ENCODE measurements at places on chromosomes 5 and 9.

GRCh38 chr9:95726756-95727155, 148.7 kb upstream of the ERCC6L2 start:
- DNase-seq, result no peak

DNA sequence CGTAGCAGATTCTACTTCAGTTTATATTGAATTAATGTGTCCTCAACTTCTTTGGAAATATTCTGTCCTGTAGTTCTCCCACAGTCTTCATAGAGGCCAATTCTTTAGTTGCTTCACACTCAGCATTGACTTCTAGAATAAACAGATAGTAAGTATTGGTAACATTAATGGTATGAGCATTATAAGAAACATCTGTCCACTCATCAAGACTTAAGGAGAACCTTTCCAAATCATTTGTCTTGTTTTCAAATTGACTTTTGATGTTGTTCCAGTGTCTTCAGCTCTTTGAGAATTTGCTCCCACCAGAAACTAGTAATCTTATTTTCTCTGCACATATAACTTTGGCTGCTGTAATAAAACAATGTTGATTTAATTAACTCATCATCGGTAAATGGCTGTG, 18.3 kb downstream of the RANBP17 start:
- DNase-seq, result no peak

DNA sequence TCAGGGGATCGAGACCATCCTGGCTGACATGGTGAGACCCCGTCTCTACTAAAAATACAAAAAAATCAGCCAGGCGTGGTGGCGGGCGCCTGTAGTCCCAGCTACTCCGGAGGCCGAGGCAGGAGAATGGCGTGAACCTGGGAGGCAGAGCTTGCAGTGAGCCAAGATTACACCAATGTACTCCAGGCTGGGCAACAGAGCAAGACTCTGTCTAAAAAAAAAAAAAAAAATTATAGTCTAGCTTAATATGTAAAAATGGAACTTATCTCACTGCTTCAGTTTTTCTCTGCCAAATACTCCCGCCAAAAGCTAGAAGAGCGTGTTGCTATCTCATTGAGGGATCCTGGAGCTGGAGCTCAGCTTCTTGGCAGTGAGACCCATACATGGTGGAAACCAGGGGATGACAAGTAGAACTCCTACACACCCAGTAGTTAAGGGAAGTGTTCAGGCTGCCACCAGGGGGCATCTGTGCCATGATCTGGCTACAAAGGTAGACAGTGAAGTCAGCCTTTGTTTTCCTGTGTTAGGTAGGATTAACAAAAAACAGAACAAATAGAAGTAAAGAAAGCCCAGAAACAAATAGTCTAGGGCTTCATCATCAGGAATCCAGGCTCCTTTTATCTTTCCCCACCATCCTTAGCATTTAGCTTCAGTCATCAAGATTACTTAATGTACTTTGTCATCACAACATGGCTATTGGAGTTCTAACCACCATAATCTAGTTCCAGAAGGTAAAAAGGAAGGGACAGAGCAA, 33.6 kb upstream of the GLIPR2 start:
- DNase-seq, result peak; percentile 91

GRCh38 chr5:81007637-81008027, 47.5 kb downstream of the RASGRF2 start:
- peak; percentile 17 for DNase-seq

GRCh38 chr5:157930710-157931109, 71.8 kb upstream of the CLINT1 start:
- no peak for DNase-seq

- DNase-seq, result no peak
Measured at GRCh38 chr5:37174928-37175327, 74.2 kb downstream of the CPLANE1 start.

- no peak for DNase-seq
Measured at GRCh38 chr9:16290169-16290568, 580.3 kb downstream of the BNC2 start.

GRCh38 chr5:170342153-170342725, 44.7 kb upstream of the LCP2 start:
- DNase-seq, result no peak

DNA sequence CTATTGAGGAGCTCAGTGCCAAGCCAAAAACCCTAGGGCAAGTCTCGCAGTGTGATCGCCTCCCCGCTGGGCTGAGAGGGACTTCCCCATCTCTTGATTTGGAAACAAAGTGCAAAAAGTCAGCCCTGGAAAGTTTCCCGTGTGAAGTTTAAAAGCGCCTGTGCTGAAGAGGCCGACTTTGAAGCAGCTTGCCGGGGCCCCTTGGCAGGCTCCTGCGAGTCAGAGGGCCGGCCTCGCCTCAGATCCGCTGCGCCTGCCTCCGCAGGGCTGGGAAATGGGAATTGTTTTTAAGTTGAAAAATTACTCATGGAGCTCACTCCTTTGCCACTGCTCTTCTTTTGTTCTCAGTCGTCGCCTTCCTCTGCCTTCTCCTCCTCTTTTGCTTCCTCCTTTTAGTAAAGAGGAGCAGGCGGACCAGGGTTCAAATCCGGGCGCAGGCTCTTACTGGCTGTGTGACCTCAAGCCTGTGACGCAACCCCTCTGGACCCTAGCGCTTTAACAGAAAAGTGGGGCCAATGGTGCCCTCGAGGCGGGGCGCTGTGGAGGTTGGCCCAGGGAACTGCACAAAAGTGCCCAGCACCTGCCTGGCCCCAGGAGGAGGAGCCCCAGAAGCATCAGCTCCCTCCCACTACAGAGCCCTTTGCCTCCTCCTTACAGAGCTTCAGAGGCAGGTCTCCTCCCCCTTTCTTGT, 14.7 kb upstream of the LHX2 start:
- DNase-seq, result peak; percentile 7

- no peak for DNase-seq
Measured at GRCh38 chr9:128540634-128541360, 11.6 kb upstream of the SPTAN1 start.

DNA sequence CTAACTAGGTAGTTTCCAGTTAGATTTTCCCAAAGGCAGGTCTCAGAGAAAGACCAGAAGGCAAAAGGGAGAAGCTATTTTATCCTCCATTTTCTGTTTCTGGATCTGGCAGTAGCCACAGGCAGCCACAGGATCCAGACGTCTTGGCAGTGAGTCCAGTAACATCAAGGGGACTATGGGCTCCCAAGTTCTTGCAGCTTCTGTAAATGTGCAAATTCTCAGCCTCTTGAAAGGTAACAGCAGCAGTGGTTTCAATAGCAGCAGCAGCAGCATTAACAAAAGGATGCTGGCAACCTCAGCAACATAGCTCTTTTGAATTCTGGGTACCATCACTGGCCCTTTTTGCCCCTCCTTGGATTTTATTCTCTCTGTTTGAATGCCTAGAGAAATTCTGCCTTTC, 27.1 kb upstream of the IL33 start:
- DNase-seq, result no peak

GRCh38 chr9:19104515-19105282, 2.0 kb upstream of the HAUS6 start:
- DNase-seq, result no peak

- no peak for DNase-seq
Measured at GRCh38 chr9:70020991-70021571, 22.6 kb upstream of the MAMDC2 start.

GRCh38 chr9:136656183-136656738, 6.5 kb upstream of the EGFL7 start:
- no peak for DNase-seq

GRCh38 chr9:88852794-88853193, 138.5 kb upstream of the S1PR3 start:
- DNase-seq, result no peak

DNA sequence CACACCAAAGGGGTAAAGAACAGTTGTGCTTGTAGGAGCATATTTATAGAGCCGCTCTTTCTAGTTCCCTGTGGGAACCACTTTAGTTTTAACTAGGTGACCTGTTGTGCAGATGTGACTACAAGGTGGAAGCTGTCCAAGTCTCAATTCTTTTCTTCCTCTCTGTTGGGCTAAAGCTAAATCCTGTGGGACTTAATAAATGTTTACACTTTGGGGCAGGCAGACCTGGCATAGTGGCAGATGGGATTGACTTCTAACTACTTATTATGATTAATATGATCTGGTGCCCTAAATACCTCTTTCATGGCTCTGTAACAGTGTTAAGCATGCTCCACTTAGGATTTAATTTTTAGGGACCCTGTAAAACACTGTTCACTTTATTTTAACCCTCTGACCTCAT, 265.3 kb downstream of the KCTD16 start:
- no peak for DNase-seq

DNA sequence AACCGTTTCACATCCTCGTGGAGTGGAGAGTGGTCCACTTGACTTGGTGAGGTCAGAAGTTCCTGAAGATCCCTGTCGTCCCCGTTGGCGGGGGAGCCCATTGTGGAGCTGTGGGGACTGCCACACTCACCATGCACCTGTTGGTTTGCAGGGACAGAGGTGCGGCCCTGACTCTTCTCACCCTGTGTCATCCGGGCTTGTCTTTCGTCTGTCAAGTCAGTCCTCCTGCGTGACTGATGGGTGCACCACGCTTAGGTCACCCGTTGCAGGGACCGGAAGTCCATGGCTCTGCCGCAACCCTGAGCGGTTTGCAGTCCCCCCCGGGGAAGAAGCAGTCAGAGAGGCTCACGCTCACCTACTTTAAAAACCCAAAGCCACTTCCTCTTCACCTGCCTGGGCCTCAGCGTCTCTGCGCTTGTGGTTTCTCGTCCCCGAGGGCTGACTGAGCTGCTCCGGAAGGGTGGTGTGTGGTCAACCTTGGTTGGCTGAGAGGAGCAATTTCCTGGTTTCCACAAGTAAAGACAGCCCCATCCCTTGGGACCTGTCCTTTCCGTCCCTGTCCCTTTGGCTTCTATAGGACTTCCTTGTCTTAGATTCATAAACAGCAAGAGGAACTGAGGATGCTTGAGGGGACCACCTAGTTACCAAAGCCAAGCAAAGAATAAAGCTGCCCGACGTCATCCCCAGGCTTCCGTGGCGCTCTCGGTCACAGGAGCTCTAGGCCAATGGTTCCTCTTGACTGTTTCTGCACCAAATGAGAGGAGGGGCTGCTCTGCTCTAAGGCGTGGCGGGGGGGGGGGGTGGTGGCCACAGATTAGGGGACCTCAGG, 53.2 kb downstream of the USP20 start:
- peak; percentile 88 for DNase-seq

GRCh38 chr5:27276119-27276518, 237.7 kb upstream of the CDH9 start:
- no peak for DNase-seq

- DNase-seq, result no peak
Measured at GRCh38 chr5:107806271-107806670, 135.5 kb upstream of the EFNA5 start.

DNA sequence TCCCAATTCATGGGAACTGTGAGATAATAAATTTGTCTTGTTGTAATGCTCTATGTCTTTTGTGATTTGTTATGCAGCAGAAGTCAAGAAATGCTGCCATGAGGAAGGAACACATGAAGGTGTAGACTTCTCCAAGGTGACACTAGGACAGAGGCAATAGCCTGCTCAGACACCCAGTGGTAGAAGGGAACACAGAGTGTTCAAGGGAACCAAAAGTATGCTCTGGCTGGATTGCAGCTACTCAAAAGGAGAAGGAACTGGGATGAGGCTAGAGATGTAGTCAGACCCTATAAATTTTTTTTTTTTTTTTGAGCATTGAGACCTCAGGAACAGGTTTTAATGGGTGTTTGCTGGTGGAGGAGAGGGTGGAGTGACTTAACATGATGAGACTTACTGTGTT, 232.5 kb downstream of the PARP8 start:
- no peak for DNase-seq

- DNase-seq, result no peak
Measured at GRCh38 chr9:135994501-135995192, 33.5 kb upstream of the UBAC1 start.

- DNase-seq, result no peak
Measured at GRCh38 chr5:23433534-23434315, 73.7 kb upstream of the PRDM9 start.

GRCh38 chr5:143398451-143399237, 4.8 kb downstream of the NR3C1 start:
- DNase-seq, result no peak

DNA sequence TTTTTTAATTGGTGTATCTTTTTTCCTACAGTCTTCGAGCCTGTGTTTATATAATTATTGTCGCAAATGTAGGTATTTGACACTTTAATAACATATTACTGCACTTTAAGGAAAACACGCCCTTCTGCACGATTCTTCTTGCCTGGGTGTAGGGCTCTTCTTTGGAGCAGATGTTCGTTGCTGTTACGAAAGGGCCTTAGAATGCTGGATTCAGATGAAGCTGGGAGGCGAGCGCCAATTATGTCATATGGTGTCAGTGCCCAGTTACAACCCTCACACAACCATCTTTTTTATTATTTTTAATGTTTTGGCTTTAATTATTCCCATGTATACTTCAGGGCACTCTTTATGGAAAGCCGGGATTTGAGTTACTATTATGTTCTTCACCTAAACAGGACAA, 553.0 kb downstream of the EBF1 start:
- no peak for DNase-seq

GRCh38 chr5:96146675-96147074, 185.0 kb upstream of the ELL2 start:
- DNase-seq, result no peak

DNA sequence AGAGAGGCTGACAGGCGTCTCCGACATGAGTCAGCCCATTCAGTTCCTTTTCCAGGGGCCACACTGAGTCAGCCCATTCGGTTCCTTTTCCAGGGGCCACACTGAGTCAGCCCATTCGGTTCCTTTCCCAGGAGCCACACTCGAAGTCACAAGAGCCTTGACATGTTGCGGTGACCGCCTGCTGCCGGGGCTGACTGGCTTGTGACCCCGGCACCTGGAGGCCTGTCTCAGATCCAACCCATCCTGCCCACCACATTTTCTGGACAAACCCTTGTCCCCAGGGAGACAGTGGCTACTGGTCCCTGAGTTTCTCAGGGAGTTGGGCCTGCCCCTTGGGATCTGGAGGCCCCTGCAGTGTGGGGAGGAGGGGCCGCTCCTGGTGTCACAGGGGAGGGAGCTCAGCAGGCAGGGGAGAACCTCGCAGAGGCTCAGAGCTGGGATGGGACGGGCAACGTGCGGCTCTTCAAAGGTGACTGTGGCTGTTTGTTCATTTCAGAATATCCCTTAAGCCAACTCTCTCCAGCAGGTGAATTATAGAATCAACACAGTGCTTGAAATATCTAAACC, 40.5 kb upstream of the LPCAT1 start:
- no peak for DNase-seq

DNA sequence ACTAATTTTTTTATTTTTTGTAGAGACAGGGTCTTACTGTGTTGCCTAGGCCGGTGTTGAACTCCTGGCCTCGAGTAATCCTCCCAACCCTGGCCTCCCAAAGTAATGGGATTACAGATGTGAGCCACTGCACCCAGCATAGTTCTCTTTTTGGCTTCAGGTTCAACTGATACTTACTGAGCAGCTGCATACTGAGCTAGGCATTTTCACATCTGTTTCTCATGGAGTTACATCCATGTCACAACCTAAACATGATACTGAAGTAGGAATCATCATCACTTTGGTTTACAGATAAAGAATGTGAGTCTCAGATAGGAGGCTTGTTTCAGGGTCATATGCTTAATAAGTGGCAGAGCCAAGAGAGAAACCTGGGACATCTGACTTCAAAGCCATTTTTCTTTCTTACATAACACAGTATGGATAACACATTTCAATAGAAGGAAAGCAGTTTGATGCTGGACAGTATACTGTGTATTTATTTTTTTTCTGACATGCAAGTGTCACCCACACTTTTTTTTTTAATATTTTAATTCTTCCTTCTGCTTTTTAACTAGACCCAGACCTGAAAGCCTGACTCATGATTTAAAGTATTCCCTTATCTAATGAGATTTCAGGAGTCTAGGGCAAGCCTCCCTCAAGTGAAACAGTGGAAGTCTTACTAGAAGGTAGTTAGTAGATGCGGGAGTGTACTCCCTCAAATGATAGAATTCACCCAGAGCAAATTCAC, 90.8 kb downstream of the HACD4 start:
- no peak for DNase-seq

GRCh38 chr9:71746758-71747125, 21.6 kb downstream of the CEMIP2 start:
- DNase-seq, result no peak

Data from activated CD4-positive, alpha-beta T cell treated with anti-CD3 and anti-CD28 coated beads for 4 hours (primary cell).